NCI-H524 treated with DMSO at 0.1 percent for 48 hours (cell line): ENCODE measurements at places on chromosomes 3 and 15.

GRCh38 chr3:69764121-69764741 is 25.0 kb downstream of the MITF start:
- DNase-seq = no peak

- no peak for DNase-seq
Measured at GRCh38 chr3:71602256-71602655, 18.7 kb upstream of the FOXP1 start.

- no peak for DNase-seq
Measured at GRCh38 chr3:136105044-136105443, 91.1 kb downstream of the MSL2 start.

DNA sequence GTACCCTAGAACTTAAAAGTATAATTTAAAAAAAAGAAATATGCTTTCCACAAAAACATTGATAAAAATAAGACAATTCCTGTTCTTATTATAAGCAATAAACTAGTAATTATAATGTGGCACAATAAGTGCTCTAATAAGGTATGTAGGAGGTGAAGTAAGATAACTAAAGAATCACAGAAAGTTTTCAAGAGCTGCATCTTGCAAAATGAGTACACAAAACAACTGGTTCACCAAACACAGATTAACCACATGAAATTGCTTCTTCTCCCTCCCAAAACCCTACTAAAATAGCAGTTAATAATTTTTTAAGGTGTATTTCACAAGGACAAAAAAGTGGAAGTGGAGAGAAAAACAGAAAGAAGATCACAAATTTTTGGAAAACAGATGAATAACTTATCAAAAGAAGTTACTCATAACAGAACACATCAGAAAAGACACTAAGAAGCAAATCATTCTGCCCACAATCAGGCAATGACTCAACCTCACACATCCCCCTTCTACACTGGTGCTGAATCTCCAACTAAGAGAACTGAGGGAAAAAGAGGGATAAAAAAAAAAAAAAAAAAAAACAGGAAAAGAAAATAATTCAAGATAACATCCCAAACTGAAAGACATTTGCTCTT is 64.2 kb downstream of the TBC1D5 start:
- no peak for DNase-seq

DNA sequence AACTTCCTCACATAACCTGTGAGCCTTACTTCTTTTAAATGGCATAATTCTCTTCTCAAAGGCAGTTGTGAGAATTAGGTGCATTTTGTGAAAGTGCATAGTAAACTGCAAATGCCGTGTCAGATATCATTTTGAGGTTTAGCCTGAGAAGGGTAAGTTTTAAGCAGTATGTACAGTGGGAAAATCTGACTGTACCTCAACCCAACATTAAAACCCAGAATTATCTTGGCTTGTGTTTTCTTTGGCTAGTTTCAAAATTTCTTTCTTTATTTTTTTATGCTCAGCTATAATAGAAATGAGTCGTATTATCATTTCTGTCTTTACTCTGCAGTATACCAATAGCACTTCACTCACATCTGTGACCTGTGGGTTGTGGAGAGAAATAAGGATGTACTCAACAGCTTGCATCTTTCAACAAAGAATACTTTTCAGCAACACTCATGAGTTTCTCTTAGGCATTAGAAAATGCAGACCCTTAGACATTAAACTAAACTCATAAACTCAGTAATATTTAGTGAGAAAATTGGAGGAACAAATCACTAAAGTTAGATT is 65.7 kb downstream of the RASA2 start:
- DNase-seq = no peak

DNA sequence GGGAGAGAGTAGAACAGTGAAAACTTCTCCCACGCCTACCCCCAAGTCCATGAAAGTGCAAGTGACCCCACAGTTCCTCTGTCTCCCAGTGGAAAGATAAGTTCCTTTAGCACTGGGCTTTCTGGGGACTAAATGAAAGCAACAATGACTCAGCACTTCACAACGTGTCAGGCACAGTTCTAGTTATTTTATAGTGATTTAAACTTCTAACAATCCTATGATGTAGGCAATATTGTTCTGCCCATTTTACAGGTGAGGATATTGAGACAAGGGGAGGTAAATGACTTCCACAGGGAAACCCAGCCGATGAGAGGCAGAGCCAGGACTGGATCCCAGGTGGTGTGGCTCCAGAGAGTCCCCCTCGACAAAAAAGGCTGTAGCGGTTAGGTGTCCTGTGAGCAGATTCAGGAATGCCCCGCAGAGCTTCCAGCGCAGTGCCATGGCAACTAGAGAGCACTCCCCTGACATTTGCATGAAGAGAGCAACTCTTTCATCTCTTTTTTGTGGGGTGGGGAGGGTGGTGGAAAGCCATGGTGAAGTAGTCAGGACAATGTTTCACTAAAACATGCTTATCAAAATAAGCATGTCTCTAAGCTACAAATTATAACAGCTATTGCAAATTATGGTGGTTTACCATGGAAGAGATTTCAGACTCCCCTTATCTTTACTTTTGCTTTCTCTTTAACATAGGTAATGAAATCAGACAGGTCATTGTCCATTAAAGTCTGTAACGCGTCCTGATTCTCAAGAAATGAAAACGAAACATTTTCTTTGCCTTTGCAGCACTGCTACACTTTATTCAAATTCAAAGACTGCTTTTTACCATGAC is 62.1 kb downstream of the NR2F2 start:
- DNase-seq = no peak
